Hippocampal formation (tissue), 2 donors: ENCODE measurements at places on chromosomes 5 and 9.
A peak's percentile ranks its signal among the peaks of the same experiment; 100 is the strongest.

GRCh38 chr5:142014911-142015584, 2.2 kb upstream of the GNPDA1 start:
- peak; percentile 61 for DNase-seq

- DNase-seq, result no peak
Measured at GRCh38 chr5:115194676-115195075, 25.0 kb upstream of the TRIM36 start.

DNA sequence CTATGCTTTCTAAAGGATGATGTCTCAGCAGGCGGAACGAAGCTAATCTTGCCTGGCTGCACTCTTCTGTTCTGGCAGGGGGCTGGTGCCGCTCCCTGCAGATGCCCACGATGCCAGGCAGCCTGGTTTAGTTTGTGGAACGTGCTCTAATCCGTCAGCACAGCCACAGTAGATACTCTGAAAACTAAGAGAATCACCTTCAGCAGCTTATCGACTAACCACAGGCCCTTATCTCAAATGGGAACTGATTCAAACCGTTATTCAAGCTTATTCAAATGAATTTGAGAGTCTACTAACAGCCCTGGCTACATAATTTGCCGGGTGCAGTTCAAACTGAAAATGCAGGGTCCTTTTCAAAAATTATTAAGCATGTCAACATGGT, 246.6 kb upstream of the ANKRD55 start:
- no peak for DNase-seq

GRCh38 chr5:155239803-155240202, 226.2 kb downstream of the KIF4B start:
- DNase-seq, result no peak

- no peak for DNase-seq
Measured at GRCh38 chr9:136197084-136197875, 7.6 kb downstream of the LHX3 start.

GRCh38 chr5:91727463-91727862, 344.3 kb upstream of the ARRDC3 start:
- no peak for DNase-seq

- no peak for DNase-seq
Measured at GRCh38 chr5:68433526-68433922, 218.0 kb downstream of the PIK3R1 start.

DNA sequence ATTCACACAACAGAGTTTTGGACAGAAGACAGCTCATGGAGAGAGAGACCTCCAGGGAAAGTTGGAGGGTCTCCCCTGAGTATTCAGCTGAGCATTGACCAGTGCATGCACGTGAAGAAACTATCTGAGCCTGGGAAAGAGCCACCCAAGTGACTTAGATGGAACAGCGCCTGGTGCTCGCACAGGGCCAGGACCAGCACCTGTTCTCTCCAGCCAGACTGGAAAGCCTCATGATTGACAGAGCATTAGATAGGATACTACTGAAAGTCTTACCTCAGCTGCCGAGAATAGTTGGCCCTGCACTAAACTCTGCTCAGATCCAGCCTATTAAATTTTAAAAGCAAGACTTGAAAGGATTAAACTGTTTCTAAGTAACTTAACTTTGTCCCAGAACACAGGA, 28.3 kb upstream of the NEURL1B start:
- no peak for DNase-seq

DNA sequence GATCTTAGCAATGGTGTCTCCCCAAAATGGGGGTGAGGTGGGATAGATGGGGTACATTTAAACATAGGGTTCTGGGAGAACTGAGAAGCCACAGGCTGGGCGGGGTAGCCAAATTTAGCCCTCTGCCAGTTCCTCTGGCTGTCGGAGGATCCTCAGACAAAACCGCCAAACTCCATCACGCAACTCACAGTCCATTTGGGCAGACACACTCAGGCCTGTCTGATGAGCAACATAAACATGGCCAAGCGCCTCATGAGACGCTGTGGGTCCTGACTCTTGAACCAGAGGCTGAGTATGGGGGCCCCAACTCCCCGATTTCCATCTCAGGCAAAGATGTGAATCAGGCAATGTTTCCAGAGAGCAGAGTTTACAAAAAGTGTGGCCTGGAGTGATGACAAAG, 162.3 kb downstream of the FGF18 start:
- DNase-seq, result no peak

DNA sequence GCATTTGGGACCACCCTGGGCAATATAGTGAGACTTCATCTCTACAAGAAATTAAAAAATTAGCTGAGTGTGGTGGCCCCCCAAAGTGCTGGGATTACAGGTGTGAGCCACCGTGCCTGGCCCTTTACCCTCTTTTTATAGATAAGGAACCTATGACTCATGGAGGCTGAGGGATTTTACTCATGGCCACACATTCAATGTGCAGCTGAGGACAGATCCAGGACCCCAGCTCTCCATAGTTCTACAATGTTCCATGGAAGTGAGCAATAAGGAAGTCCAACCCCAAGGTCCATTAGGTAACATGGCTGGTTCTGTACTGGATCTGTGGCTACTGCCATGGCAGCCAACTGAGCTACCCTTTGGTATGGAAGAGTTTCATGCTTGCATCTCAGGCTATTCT, 25.3 kb upstream of the PDZD2 start:
- DNase-seq, result no peak

- no peak for DNase-seq
Measured at GRCh38 chr5:17105744-17106418, 111.5 kb upstream of the BASP1 start.

DNA sequence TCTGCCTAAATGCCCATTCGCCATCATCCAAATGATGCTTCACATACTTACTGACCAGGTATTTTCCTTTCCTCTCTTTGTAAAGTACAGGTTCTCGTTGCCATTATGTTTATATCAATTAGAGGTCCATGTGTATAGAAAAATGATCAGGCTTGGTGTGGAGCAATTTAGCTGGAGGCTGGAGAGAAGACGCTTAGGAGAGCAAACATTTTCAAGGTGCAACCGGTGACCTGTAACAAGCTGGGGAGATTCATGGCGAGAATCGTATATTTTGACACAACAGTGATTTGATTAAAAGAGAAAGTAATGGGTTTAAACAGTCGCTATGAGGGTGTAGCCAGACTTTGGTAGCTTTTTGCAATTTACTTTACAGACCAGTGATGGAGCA, 170.9 kb upstream of the TBCA start:
- DNase-seq, result no peak

GRCh38 chr5:167839065-167839464, 452.4 kb upstream of the WWC1 start:
- no peak for DNase-seq

DNA sequence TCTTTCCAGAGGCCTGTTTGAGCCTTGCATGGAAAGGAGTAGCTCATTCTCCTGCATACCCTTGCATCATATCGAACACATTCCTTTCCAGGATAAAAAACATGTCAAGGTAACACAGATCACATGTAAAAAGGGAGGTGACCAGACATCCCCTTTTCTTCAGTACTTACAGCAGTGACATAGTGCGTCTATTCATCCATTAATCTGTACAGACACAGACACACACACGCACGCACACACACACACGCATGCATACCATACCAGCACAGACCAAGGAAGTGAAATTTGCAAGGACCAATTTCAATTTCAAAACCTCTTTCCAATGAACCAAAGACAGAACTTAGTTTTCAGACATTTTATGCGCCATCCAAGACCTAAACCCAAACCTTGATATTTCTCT, 256.0 kb downstream of the PAPPA start:
- DNase-seq, result no peak

GRCh38 chr9:78023003-78023741, 8.4 kb downstream of the GNAQ start:
- no peak for DNase-seq

GRCh38 chr9:112858625-112859147, 32.0 kb downstream of the SLC46A2 start:
- no peak for DNase-seq

DNA sequence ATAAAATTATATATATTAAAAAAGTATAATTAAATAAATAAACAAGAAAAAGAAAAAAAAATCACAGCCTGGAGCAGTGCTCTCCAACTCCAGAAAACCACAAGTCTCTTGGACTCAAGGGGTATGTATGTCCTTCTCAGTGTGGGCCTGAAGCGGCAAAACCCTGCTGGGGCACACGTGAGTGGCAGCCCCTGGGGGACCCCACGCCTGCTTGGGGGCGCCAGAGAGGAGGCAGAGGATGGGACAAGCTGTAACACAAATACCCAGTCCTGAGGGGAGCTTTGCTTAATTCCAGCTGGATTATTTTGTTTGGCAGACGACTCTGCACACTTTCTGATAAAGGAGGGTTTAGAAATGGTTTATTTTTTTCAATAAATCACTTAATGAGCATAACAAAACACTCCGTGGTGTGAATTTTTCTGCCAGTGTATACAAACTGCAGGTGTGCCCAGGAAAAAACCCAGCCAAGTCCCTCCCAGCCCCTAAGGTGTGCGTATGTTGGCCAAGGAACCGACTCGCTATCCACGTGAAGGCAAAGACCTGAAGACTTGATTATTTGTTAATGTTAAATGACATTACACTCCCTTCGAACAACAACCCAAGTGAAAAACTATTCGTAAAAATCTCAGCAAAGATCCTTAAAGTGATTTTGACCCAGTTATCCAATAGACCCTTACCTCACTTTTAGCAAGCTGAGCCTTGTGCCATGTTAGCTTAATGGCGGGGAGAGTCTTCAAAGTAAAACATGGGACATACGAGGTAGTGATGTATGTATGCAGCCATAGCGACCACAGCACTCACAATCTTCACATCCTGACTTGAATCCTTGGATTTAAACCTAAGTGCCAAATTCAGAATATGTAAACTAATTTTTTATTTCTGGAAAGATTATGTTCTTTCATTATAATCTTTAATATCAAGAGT, 32.9 kb downstream of the ANKH start:
- DNase-seq, result no peak

GRCh38 chr9:70475211-70475610, 60.8 kb upstream of the KLF9 start:
- no peak for DNase-seq

GRCh38 chr5:120152472-120152871, 311.6 kb upstream of the PRR16 start:
- no peak for DNase-seq

DNA sequence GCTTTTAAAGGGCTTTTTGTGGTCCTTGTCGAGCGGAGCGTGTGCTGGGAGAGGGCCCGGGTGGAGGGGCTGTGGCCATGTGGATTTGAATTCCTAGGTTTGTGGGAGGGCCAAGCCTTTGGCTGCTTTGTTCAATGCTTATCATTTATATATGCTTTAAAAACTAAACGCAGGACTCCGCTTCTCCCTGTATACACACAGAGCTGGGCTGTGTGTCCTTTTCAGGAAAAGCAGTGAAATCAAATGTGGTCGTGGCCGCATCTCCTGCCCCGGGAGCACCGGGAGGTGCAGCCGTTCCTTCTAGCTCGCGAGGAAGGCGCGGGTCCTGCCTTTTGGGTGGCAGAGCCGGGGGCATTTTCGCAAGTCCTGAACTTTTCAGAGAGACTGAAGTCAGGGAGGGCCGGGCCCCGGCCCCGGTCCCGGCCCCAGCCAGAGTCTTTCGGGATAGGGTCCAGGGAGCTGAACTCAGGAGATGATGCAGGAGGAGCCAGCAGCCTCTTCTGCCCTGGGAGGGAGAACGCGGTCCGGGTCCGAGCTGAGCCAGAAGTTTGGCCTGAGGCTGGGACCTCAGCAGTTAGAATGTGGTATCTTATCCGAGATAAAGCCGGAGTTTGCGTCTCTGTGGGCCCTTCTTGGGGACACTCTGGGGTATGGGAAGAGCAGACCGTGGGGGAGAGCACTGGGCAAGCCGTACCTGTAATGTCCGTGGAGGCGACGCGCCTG, 158.8 kb downstream of the C9orf152 start:
- DNase-seq, result no peak

DNA sequence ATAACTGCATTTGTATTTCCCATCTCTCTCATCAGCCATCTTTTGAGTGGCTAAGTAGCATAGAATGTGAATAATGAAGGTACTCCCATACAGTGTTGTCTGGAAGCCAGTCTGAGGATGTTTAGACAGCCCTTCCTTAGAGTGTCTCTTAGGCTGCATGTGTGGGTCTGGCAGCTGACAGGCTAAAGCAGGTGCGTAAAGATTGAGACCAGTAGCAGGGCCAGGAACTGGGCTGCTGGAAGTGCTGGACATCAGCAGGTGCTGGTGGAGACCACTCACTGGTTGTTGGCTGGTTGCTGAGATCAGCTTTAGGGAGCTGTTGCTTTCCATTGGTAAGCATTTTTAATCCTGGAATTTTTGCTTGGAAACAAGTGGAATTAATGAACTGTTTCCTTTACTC, 197.5 kb downstream of the PCSK5 start:
- DNase-seq, result no peak

DNA sequence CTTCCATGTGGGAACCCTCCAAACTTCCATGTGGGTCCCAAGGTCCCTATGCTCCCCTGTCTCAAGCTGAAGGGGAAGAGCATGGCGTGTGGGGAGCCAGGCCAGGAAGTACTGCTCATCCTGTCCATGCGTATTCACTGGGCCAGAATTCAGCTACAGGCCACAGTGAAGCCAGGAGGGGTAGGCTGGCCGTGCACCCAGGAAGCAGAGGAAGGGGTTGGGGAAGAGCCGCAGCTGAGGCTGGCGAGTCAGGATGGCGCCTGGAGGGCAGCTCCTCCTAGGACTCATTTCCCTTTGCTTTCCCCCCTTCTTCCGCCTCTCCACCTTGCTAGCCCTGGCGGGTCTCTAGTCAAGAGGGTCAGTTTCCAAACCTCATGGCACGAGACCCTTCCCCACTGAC, 57.4 kb downstream of the ROPN1L start:
- DNase-seq, result no peak

GRCh38 chr5:39569857-39570256, 145.1 kb upstream of the DAB2 start:
- no peak for DNase-seq

DNA sequence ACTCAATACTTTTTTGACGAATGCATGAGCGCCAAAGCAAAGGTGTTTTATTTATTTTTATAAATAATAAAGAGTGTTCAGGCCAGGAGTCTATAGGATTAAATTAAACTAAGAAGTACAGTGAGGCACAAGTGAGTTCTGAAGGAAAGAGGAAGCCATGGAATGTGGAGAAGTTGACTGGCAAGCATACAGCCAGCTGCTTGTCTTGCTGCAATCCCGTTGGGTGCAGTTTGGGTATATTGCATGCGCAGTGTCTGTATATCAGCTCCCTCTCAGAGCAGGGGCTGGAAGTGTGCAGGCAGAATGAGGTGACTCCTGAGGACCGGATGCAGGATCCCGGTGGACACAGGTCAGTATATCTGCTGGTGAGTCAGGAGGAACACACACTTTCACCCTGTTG, 315.6 kb downstream of the ZSWIM6 start:
- no peak for DNase-seq
